Activated CD8-positive, alpha-beta T cell treated with anti-CD3 and anti-CD28 coated beads for 36 hours (primary cell): ENCODE measurements at places on chromosomes 11 and 22.
A peak's percentile ranks its signal among the peaks of the same experiment; 100 is the strongest.

DNA sequence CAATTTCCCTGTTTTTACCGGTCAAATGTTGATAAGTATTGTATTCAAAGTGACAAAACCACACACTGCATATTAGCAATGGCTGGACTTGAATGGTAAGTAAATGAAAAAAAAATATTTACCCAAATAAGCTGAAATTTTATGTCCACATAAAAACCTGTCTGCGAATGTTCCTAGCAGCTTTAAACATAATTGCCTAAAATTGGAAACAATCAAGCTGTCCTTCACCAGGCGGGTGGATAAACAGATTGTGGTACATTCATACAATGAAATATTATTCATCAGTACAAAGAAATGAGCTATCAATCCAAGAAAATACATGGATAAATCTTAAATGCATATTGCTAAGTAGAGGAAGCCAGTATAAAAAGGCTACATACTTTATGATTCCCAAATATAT, 1067.8 kb downstream of the LRRC4C start:
- DNase-seq, result no peak

- no peak for DNase-seq
These were observed 121.4 kb upstream of the CD82 start for GRCh38 chr11:44443836-44444769.

DNA sequence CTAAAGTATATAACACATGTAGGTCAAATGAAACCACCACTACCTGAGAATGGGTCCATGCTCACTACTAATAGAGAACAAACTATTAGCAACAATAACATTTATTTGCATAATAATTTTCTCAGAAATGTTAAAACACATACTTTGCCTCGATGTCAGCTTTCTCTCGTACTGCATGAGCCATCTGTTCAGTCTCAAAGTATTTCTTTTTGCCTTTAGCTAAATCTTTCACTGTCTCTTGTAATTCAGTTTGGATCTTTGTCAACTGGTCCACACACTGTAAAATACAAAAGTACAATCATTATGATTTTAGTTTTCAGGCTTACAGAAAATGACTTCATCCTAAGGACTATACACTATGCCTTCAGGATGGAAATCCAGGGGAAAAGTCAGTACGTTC, 153.3 kb downstream of the FCHSD2 start:
- no peak for DNase-seq

DNA sequence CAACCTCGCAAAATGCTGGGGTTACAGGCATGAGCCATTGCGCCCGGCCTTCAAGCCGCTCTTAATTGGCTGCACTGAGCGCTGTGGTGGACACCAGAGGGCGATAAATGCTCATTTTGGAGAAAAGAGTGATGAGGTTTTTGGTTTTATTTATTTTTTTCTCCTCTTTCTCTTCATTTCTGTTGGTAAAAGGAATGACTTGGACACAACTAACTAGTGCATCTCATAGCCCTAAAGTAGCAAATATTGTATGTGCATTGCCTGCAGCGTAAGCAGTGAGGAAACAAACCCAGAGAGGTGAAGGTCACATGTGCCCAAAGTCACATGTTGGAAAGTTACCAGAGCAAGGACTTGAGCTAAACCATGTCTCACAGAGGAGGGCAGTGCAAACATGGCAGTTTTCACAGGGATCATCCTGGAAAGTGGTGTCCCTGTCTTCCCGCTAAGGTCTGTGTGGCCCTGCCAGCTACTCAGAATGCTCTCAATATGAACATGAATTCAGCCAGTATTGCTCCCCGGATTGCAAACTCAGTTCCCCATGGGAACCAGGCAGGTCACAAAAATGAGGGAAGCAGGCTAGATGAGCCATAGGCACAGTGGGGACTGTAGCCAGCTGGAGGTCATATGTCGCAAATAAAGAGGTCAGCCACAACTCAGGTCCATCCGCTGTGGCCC, 8.6 kb upstream of the CD82 start:
- peak; percentile 85 for DNase-seq

- no peak for DNase-seq
These were observed 38.3 kb downstream of the CLPB start for GRCh38 chr11:72396041-72396440.

DNA sequence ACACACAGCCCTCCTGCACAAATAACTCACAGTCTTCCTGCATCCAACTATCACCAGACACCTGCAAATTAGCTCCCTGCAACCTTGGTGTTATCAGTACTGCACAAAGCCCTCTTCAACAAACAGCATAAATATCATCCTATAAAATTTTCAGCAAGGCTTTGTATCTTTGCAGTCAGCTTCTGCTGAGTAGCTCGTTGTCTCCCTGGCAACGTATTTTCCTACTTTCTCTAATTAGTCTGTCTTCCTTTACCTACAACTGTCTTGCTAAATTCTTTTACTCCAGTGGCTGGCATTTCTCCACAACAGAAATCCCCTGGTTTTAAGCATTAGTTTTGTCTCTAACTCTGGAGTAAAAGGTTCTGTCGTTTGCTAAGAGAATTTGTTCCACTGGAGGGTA, 3.9 kb downstream of the OR8D4 start:
- DNase-seq, result no peak

DNA sequence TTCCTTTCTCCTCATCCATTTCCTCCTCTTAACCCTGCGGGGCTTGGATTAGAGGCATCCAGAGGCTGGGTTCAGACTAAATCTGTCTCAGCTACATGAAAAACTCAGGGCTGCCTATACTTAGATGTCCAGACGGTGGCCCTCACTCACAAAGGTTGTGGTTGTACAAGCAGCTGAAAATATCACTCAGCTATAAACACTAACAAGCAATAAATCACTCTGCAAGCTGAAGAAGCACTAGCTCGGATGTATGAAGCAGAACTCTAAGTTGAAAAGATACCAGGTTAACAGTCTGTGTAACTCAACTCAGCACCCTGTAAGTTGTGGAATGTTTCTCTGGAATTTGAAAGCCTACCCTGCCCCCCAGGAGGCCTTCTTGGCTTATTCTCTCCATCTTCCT, 82.9 kb downstream of the EXT2 start:
- DNase-seq, result no peak

- DNase-seq, result no peak
These were observed 321.6 kb upstream of the TENM4 start for GRCh38 chr11:79762279-79762921.

- no peak for DNase-seq
These were observed 42.5 kb upstream of the CHKA start for GRCh38 chr11:68163691-68164090.
